AG10803 (cell line): ENCODE measurements at places on chromosomes 12 and 14.

- no peak for DNase-seq
Measured at GRCh38 chr12:42235426-42235825, 2.6 kb downstream of the YAF2 start.

DNA sequence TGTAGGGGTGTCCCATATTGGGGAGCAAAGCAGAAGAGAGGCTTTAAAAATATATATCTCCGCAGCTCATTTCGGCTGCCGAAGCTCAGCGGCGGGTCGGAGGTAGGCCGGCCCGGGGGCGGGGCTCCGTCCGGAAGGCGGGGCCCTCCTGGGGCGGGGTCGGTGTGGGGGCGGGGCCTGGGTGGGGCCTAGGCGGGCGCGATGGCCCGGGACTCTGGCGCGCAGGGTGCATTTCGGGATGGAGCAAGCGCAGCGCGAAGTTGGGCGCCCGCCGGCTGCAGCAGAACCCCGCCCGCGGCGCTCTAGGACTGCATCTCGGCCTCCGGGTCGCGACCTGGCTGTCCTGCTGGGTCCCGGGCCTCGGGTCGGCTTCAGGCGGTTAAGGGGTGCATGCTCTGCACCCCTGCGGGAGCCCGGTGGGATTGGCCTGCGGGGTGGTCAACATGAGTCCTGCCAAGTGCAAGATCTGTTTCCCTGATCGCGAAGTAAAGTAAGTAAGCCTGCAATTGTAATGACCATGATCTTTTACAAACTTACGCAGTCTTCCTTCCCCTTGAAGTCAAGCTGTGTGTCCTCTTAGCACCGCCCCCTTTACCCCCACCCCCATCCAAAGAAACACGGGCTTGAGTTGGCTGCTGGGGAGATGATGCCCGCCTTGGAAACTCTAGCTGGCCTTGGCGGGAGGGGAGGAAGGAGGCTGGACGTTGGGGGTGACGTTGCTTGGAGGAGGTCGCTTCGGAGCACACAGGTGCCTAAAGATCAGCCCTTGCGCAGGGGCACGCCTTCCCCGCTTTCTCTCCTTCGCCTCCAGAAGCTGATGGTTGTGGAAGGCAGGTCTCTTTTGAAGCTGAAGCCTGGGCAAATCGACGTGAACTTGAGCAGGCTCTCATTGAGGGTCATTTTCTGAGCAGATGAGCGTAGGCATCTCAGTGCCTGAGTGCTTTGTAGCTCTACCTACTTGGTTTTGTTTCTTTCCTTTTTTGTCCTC, 38.4 kb downstream of the ACACB start:
- DNase-seq, result peak; percentile 61

- no peak for DNase-seq
Measured at GRCh38 chr12:126342866-126343265, 1277.6 kb downstream of the AACS start.

- peak; percentile 24 for DNase-seq
Measured at GRCh38 chr14:65357113-65357512, 55.4 kb upstream of the FUT8 start.

DNA sequence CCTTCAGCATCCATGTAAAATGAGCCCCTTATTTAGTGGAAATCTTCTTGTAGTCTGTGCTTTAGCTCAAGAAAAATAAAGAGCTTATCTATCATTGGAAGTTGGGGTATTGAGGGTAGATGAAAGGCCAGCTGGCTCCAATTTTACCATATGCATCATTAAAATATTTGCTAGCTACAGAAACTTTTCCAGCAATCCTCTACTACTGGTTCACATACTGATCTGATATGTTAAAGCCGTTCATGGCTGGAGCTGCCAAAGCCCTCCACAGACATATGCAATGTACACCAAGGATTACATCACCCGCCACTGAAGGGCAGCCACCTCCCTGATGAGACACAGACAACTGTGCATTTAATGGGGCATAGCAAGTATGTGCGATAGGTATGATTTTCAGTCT, 1205.3 kb downstream of the GALC start:
- DNase-seq, result peak; percentile 61

- DNase-seq, result no peak
Measured at GRCh38 chr12:115990241-115990640, 287.3 kb downstream of the MED13L start.

DNA sequence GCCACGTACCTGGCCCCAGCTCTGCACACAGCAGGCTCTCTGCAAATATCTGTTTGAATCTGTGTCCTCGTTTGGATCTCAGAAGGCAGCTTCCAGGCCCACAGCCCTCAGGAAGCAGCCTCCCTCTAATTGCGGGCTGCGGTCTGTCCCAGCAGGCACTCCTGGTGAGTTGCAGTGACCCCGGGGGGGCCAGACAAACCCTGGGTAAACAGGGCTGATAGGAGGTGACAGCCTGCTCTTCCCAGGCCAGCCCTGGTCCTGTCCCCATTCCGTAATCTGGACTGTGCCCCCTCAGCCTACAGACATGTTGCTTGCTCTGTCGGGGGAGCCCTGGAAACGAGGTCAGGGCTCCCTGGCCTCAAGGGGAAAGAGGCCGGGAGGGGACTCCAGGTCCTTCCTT, 2.0 kb downstream of the FOXN4 start:
- no peak for DNase-seq

DNA sequence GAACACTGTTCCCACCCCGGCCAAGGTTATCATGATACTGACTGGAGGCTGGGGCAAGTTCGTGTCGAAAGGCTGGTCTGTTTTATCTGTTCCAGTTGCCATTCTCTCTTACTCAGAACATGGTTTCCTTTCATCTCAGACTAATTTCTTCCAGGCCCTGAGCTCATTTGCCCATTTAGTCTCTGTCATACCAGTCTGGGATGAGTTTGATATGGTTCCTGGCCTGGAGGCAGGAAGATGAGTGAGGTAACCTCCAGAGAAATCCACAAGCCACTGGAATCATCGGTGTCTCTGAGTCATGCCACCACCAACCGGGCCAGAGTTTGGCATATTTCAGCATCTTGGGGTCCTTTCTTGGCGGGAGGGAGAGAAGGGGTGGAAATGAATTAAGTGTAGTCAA, 114.7 kb downstream of the NTF3 start:
- DNase-seq, result peak; percentile 87

DNA sequence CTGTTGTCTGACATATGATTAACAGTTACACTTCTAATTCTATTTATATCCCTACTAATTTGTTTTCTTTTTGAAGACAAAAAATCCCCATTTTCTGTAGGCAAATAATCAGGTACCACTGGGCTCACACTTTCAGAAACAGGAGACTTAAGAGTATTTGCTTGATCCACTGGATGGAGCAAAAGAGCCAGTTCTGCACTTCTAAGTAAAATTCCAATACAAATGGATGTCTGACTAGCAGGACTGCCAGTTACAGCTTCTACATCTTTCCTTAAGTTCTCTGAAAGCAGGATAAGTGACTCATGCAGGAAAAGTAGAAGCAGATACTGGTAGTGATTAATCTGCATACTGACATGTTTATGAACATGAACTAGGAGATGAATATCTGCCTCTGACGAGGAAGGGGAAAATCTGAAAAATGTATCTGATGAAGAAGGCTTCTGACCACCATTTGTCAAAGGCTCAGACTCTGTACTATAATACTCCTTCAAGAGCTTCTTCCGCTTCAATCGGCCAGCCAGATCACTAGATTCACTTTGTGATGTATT, 73.8 kb upstream of the ANKS1B start:
- DNase-seq, result peak; percentile 91

DNA sequence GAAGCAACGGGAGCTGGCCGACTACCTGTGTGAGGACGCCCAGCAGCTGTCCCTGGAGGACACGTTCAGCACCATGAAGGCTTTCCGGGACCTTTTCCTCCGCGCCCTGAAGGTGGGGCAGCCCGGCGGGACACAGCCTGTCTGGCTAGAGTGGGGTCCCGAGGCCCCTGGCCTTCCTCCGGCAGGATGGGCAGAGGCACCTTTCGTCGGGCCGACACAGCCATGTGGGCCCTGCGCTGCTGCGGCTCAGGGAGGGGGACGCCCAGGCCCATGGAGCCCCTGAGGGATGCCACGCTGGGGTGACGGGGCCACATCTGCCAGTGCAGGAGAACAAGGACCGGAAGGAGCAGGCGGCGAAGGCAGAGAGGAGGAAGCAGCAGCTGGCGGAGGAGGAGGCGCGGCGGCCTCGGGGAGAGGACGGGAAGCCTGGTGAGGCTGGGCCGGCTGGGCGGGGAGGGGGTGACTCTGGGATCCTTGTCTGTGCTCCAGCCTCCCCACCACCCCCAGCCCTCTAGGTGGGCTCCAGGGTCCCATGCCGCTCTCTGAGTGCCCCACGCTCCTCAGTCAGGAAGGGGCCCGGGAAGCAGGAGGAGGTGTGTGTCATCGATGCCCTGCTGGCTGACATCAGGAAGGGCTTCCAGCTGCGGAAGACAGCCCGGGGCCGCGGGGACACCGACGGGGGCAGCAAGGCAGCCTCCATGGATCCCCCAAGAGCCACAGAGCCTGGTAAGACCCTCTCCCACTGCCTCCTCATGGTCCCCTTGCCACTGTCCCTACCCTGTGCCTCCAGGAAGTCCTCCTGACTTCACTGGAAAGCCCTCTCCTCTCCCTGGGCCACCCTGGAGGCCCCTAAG, 10.9 kb upstream of the ADSS1 start:
- no peak for DNase-seq

DNA sequence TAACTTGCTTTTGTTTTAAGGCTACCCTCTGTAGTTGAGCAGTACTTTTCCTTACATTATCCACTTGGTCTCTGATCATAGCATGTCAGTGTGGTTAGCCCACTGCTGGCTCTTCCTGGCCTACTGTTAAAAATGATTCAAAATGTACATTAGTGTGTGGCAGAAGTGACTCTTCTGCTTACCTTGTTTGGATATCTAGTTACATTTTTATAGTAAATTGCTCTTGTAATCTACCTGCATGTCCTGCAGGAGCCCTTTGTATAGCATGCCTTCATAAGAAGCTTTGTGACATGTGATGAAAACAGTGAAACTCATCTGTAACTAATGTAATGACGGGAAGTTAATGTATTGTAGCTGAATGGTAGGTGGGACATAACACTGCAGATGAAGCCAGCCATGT, 8.1 kb downstream of the SPATS2 start:
- no peak for DNase-seq

DNA sequence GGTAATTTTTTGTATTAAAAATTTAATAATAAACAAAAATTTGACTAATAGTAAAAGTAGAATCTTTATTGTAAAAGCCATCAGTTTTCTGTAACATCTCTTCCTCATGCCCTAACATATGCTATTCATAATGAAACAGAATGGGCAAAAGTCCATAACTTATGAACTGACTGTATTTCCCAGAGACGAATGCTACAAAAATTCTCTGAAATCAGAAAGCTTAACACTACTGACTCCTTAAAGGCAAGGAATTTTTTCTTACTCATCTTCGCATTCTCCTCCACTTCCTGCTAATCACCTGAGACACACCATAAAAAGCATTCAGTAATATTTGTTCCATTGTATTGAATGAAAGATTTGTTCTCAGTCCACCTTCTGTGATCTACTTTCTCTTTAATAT, 17.6 kb downstream of the MON2 start:
- DNase-seq, result peak; percentile 63

DNA sequence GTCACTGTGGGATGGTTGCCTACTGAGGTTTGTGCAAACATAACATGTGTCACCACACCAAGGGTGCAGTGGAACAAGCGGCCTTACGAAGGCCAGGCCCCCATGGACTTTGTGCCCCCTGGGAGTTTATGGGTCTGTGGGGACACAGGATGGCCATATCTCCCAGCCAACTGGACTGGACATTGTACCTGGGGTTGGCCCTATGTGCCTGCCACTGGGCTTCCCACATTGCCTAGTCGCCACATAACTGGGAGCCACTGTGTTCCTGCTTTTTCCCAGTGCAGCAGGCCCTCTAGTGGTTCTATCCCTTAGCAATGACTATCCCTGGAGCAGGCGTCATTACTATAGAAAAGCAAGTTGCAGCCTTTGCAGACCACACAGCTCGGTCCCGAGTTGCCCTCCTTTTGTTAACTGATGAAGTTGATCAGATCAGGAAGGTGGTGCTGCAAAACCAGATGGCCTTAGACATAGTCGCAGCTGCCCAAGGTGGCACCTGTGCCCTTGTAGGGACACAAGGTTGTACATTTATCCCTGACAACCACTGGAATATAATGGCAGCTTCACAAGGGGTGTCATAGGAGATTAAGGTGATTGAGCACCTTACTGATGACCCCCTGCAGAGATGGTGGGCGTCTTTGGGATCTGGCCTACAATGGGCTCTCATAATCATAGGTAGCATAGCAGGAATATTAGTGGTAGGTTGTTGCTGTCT, 15.2 kb upstream of the RNASE12 start:
- DNase-seq, result peak; percentile 12

GRCh38 chr14:61475316-61475715, 153.9 kb downstream of the PRKCH start:
- peak; percentile 81 for DNase-seq

- no peak for DNase-seq
Measured at GRCh38 chr14:21702316-21702715, 28.7 kb upstream of the OR4E1 start.

- no peak for DNase-seq
Measured at GRCh38 chr14:71891185-71891584, 41.0 kb upstream of the RGS6 start.

DNA sequence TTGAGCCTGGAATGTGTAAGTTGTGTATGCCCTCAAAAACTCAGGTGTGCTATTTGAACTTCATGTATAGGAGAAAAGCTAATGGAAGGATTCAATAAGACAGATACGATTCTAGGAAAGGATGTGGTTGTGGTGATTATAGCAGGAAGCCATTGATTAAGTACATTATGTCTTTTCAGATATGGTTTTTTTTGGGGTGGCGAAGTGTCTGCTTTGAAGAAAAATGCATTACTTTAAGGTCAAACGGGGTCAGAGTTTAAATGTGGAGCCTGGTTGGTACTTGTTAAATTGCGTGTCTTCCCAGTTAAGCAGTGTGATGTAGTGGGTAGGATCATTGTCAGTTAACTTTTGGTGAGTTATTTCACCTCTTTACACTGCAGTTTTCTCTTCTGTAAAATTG, 13.0 kb upstream of the NUP107 start:
- no peak for DNase-seq

GRCh38 chr14:37595809-37596621, 586 bp downstream of the TTC6 start:
- no peak for DNase-seq

- no peak for DNase-seq
Measured at GRCh38 chr12:49531745-49532144, 7.1 kb upstream of the KCNH3 start.

DNA sequence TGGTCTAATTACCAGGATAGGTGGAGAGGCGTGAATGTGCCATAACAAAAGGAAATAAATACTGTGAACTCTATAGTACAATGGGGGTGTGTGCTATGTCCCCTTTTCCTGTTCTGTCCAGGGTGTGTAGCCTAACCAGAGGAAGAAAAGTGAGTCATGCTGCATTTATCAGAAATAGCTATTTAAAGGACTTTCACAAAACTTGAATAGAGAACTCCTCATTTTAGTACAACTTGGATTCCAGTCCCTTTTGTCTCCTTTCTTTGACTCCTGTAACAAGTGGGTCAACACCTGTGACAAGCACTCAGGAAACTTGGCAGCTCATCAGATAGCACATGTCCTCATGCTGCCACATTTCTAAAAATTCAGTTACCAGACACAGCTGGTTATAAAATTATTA, 123.4 kb downstream of the CCDC91 start:
- peak; percentile 9 for DNase-seq

- peak; percentile 16 for DNase-seq
Measured at GRCh38 chr12:9751204-9752144, 9.2 kb downstream of the CD69 start.

GRCh38 chr12:105225505-105226015, 10.4 kb downstream of the APPL2 start:
- DNase-seq, result no peak
